Muscle of leg (tissue), 16 donors: ENCODE measurements at places on chromosomes 12 and 14. TPM values are rescaled to one million over a fixed set of nuclear protein-coding genes. Genes with fewer than 3 reads are reported as not detected.
A peak's percentile ranks its signal among the peaks of the same experiment; 100 is the strongest.

KLRB1 gene
- total RNA-seq = 0.49 TPM

GRCh38 chr14:101836135-101836534 is 74.6 kb downstream of the PPP2R5C start:
- H3K36me3 ChIP-seq = peaks cover 5% of the 10 kb centered on the region
- H3K27ac ChIP-seq = peak overlapping the region; percentile 53
- peaks cover 24% of the 10 kb centered on the region for H3K4me1 ChIP-seq
- no peaks in the 10 kb centered on the region for H3K27me3 ChIP-seq
- no peak overlapping the region for H3K4me3 ChIP-seq

DNA sequence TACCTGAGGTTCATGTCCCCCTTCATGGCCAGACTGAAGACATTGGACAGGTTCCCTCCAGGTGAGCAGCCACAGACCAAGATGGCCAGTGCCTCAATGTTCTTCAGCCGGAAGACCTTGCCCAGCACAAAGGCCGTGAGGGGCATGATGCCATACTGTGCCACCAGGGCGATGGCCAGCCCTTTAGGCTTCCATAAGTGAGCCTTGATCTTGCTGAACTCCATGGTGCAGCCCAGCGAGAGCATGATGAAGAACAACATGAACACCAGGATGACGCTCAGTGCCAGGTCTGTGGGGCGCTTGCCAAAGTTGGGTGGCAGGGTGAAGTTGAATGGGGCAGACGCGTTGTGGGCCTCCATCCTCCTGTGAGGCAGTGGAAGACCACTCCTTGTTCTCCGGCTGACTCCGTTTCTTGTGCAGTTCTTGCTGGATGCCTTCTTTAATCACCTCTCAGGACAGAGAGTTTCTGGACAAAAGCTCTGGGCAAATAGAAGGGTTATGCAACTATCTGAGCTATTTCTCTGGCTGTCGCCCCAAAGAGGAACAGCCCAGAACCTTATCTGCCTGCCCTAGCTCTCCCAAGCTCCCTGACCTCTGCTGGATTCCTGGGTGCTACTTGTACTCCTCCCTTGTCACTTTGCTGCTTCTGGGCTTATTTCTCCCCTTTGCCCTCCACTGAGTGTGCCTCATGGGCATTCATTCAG is at the start of gene SLC10A1:
Gene SLC10A1, minus strand, starts transcription at position 445 of the 704 bp plus-strand sequence. Its CDS starts 86 bp downstream, at position 359.
- H3K27me3 ChIP-seq = peaks cover under 1% of the 10 kb centered on the region
- H3K36me3 ChIP-seq = no peaks in the 10 kb centered on the region
- H3K4me3 ChIP-seq = no peak within 1 kb of the TSS

DNA sequence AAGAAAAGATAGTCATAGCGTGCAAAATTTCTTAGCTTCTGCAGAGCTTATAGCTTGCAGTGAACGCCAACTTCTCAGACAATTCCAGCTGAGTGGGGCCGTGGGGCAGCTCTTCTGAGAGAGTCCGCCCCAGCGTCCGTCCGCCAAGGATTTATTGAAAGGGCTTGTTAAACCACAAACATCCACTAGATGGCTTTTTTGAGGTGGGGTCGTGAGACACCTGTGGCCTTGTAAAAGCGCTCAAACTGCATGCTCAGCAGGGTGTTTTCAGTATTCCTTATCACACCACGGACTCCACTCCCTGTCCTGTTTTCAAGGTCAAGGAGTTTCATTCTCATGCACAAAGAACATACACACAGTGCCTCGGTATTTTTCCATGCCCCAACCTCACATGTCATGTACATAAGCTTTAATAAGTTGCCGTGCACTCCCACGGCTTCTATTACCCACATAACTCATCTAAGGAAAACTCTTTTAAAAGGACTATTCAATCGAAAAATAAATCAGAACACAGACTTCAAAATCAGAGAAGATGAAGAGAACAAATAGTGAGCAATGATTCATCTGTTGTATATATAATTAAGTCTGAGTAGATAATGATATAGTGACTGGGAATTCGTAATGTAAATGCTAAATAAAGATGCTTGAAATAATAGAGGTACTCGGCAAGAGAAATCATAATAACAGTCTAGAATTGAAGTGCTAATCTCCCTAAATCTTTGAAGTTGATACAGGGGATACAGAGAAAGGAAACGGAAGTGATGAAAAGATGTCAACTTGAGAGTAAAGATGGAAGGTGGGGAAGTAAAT is 46.7 kb downstream of the WBP11 start:
- no peak overlapping the region for H3K27ac ChIP-seq
- H3K36me3 ChIP-seq = no peaks in the 10 kb centered on the region
- DNase-seq = peak; percentile 14
- no peaks in the 10 kb centered on the region for H3K4me1 ChIP-seq
- H3K4me3 ChIP-seq = no peak overlapping the region

SLC39A2 gene
- 0.04 TPM for total RNA-seq
